ENCODE measurements at places on chromosomes 1 and 21.

DNA sequence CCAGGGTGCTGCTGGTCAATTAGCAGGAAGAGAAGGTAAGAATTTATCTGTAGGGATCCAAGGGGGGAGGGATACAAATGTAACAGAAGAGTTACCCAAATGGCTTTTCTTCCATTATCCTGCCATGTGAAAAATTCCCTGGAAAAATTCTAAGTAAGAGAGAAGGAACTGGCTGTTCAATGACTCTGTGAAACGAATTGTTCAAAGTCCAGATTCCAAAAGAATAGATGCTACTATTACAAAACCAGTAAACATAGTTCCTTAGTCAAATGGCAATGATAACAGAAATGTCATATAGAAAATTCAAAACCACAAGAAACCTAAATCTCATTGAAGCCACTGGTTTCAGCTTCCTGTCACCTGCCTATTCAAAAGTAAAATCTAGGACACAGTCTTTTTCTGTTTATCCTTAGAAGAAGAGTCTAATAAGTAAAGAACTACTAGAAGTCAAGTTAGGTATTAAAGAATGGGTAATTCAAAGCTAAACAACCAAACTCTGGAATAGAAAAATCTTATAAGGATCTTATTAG is 102.6 kb downstream of the ZNF644 start:
- DNase-seq, result no peak

- DNase-seq, result no peak
Observed at GRCh38 chr1:40717955-40718354, 26.5 kb downstream of the NFYC start.

- DNase-seq, result no peak
Observed at GRCh38 chr21:25005388-25005787, 601.9 kb downstream of the MRPL39 start.

DNA sequence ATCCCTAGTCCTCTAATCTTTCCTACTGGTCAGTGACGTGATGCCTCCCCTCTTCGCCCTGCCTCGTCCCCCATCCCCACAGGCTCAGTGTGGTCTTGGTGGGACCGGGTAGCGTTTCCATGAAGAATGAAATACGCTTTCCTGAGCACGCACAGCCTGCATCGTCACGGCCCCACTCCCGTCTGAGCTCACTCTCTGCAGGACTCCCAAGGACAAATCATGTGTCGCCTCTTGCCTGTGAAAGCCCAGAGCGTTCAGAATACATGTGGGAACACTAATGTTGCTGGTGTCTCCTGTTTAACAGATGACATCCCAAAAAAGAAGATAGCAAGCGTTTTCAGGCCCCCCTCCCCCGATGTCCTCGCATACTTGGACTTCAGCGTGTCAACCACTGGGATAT is 49.2 kb downstream of the S100B start:
- DNase-seq, result no peak

- no peak for DNase-seq
Observed at GRCh38 chr1:109898842-109899241, 11.8 kb upstream of the CSF1 start.

GRCh38 chr1:47013293-47013692 is 10.2 kb upstream of the CYP4X1 start:
- no peak for DNase-seq

DNA sequence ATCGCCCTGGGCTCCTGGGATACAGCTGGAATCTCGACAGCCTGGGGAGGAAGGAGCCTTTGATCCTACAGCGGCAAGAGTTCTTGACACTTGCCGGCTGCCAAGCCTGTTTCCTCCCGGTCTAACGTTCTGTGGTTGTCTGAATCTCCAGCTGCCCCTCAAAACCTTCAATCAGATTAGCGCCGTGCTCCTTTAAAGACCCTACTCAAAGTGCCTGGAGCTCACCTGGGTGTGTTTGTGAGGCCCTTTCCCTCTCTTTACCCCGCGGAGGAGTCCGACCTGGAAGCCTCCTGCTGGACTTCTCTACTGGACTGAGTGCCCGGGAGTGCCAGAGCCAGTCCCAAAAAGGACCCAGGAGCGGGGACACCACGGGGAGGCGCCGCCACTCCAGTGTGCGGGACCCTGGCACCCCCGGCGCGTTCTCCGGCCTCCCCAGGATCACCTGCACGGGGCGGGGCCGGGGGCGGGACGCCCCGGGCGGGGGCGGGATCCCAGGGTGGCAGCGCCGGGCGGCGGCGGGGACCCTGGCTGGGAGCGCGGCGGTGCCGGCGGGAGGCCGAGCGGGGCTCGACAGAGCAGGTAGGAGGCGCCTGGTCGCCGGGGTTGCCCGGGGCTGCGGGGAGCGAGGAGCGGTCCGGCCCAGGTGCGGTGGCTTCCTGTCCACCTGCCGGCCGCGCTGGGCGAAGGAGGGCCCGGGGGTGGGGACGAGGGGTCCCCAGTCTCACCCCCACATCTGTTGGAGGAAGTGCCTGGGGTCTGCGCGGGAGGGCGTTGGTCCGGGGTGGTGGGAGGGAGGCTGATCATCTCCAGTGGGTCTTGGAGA is at the start of gene NCMAP:
TSS of gene NCMAP (plus strand) at position 497 of the 823 bp plus-strand sequence. CDS start 39,344 bp downstream, outside the sequence.
- peak; percentile 16 for DNase-seq

- DNase-seq, result no peak
Observed at GRCh38 chr1:15326691-15327588, 79.9 kb downstream of the FHAD1 start.

- DNase-seq, result no peak
Observed at GRCh38 chr1:183945428-183946319, 91.9 kb downstream of the COLGALT2 start.

- DNase-seq, result no peak
Observed at GRCh38 chr1:58721247-58721820, 21.5 kb upstream of the MYSM1 start.

DNA sequence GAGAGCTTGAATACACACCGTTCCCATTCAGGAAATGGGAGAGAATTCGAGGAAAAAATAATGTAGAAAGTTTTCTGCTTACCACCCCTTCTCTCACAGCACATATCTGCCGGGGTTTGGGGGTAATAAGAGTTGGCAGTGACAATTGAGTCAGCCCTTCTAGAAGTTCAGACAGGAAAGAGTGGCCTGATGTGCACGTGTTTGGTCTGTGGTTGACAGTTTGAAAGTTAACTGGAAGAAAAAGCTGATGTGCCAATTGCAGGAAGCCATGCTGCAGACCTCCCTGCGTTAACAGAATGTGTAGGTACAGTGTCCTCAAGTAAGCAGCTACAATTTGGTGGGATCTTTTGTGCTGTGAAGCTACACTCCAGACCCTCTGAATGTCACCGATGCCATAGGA is 50.9 kb downstream of the DHX9 start:
- peak; percentile 4 for DNase-seq

DNA sequence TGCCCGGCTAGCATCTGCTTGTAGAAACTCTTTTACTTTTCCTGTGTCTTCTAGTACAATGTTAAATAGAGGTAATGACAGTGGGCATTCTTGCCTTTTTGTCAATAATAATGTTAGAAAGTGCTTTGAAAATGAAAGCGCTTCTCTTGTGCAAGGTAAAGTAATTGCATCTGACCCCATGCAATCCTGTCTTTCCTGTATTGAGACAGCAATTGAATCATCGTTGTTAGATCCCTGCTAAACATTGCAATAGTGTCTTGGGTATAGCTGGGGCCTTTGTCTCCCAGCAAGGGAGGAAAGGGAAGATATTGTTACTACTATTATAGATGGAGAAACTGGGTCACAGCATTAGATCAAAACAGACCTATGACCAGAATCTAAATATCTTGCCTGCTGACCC is 80.9 kb downstream of the TLR5 start:
- DNase-seq, result no peak

- no peak for DNase-seq
Observed at GRCh38 chr1:156608036-156608674, 6.9 kb upstream of the GPATCH4 start.

GRCh38 chr21:21051109-21052055 is 53.2 kb downstream of the NCAM2 start:
- DNase-seq, result no peak

DNA sequence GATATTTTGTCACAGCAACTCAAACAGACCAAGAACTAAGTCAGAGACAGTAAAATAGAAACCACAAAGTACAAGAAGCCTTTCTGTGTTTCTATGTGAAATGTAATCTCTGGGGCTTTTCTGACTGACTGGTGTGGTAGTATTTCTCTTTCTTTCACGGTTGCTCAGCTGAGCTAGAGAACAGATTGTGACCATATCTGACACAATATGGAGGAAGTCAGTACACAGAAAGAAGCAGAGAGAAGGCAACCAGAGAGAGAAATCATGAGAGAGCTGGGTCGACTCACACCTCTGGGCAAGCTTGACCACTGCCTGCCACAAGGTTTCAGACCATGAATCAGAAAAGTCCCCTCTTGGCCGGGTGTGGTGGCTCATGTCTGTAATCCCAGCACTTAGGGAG is 208.9 kb upstream of the GREM2 start:
- DNase-seq, result no peak

- no peak for DNase-seq
Observed at GRCh38 chr1:6547301-6547700, 7.0 kb downstream of the NOL9 start.

GRCh38 chr1:176773038-176773437 is 310.1 kb downstream of the PAPPA2 start:
- DNase-seq, result no peak

DNA sequence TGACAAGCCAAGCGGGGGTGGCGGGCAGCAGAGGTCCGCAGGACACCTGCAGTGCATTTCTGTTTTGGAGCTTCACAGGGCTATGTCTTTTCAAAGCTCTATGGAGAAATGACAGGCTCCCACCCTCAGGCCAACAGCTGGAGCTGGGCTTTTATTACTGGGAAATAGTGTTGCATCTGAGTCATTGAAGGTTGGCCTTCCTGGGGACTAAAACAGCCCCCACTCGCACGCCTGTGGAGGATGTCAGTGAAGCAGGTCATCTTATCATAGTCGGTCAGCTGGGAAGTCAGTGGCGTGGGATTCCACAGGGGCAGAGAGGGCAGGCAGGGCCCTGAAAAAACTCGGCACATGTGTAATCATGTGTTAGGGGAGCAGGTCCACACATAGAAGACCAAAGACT is 55.3 kb downstream of the NTPCR start:
- DNase-seq, result no peak

DNA sequence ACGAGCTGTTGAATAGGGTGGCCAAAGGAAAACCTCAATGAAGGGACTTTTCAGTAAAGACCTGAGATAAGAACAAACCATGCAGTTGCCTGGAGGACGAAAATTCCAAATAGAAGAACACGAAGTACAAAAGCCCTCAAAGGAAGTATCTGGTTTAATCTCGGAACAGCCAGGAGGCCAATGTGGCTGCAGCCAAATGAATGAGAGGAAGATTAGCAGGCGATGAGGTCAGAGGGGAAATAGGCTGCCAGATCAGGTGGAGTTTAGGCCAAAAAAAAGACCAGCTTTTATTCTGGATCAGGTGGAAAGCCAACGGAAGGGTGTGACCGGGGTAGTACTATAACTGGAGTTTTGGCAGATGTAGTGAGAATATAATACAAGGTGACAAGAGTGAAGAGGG is 43.7 kb downstream of the SRSF11 start:
- DNase-seq, result no peak
